ENCODE measurements at places on chromosomes 5 and 9.

GRCh38 chr5:165808335-165808734 lies 2302.9 kb downstream of the MAT2B start:
- no peak for DNase-seq

GRCh38 chr9:87505869-87506678 lies 8.4 kb downstream of the DAPK1 start:
- DNase-seq = no peak

GRCh38 chr5:57128325-57128724 lies 45.5 kb upstream of the GPBP1 start:
- DNase-seq = no peak

DNA sequence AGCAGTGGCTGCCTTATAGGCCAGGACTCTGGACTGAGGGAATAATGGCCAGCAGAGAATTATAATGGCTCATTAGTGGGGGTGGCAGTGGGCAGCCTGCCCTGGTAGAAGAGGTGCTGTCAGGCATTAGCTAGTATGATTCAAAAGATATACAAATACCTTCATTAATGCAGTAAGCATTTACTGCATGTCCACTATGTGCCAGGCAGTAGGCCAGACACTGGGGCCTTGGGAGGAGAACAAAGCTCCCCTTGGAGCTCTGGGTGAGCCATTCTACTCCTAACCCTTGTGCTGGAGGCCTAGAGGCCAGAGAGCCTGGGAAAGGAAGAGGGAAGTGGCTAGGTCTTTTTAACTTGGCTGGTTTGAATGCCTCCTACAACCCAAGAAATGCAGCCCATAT lies 2.0 kb upstream of the GARNL3 start:
- no peak for DNase-seq

DNA sequence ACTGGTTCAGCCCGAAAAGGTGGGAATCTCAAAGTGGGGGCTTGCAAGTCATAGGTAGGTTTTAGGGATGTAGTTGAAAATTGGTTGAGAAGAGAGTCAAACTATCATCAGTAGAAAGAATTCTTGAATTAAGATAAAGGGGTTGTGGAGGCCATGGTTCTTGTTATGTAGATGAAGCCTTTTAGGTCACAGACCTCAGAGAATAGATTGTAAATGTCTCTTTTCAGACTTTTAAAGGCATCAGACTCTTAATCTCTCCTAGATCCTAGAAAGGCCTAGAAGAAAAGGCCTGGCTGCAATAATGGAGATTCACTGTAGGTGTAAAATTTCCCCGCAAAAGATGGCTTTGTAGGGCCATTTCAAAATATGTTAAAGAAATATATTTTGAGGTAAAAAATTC lies 96.4 kb downstream of the PSAT1 start:
- DNase-seq = no peak

DNA sequence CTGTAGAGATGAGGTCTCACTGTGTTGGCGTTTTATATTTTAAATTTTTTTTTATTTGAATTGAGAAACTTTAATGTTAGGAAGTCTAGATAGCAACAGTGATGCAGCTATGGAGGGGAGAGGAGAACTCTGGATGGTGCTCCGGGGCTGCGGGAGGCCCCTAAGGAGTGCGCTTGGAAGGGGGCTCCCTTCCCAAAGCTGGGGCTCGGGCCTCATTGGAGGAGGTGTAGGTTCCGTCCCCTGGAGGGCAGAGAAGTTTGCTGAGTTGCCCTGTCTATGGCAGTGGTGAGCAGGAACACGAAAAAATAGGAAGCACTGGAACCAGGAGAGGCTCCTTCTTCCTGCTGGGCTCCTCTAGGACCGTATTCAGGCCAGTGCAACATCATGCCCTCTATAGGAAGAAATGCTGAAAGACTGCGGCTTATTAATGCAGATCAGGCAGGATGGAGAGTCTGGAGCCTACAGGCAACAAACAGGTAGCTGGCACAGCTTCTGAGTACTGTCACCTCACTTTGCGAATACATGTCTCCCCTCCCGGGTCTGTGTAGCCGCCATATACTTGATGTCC lies 16.1 kb downstream of the AHRR start:
- no peak for DNase-seq

- DNase-seq = no peak
These were observed 4.5 kb downstream of the UBE2D2 start for GRCh38 chr5:139565411-139566305.
